Stimulated activated naive CD4-positive, alpha-beta T cell (primary cell): ENCODE measurements at places on chromosomes 6 and 20.
A peak's percentile ranks its signal among the peaks of the same experiment; 100 is the strongest.

DNA sequence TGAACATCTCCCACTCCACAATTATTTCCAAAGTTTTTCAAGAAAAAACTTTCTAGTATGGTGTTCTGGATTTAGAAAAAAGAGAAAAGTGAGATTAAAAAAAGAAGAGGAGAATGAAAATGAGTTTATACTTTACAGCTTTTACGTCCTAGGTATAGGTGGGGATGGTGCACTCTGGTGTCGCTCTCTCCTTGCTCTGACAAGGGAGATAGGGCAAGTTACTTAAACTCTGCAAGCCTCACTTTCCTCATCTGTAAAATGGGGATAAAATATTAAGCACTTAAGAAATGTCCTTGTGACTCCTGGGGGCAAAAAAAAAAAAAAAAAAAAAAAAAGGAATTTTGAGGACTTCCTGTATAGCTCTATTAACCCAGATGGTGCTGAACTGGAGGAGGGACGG lies 4.5 kb upstream of the MAS1 start:
- DNase-seq: no peak

DNA sequence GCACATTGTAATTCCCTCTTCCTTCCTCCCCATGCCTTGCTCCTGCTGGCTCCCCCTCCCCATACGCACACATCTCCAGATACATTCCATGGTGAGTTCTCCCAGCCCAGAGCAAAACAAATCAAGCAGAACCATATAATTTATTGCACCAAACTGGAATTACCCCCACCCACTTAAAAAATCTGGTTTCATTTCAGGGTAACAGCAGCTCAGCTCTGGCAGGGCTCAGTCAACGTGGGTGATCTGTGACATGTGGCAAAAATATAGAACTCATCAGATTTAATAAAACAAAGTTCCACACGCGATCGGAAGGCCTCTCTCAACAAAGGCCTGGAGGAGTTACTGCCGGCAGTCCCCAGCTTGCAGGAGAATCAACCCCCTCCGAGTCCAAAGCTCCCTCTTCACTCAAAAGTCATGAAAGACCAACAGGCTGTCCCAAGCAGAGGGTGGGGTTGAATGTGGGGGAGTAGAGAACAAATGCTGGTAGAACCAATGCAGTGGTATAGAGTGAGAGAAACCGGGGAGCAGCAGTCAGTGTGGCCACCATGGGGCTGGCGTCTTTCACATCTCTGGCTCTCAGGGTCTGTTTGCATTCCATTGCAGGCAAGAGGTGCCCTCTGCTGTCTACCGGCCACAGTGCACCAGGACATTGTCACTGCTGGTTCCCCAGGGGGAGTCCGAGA lies 323.3 kb upstream of the NT5E start:
- DNase-seq: no peak

- no peak for DNase-seq
Observed at GRCh38 chr20:54774426-54774825, 299.0 kb downstream of the DOK5 start.

- no peak for DNase-seq
Observed at GRCh38 chr20:57837208-57838035, 127.6 kb upstream of the PMEPA1 start.

DNA sequence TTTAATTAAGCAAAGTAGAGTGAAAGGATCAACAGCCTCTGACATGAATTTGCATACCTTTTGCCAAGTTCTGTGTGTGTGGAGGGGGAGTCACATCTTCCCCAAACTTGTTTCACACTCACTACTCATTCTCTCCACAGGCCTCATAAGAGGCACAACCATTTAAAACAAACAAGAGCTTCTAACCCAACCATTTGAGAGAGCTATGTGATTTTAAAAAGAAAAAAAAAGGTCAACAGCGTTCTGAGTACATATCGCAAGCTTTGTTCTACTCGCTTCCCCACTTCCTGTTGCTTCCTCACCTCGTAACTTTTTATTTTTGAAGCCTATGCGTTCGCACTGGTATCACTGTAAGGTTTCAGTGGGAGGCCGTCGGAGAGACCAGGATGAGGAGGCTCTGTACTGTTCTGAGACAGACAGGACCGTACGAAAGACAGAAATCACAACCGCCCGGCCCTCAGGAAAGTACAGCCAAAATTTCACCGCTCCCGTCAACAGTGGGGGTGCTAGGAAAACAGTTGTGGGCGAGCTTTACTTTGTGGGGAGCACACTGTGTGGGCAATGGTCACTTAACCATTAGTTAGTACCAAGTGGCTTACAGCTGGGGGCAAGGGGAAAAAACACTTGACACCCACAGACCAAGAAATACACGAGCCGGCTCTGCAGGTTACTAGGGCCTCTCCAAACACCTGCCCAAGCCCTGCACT lies 61.3 kb downstream of the TRERF1 start:
- peak; percentile 22 for DNase-seq

GRCh38 chr6:6683969-6684833 lies 95.7 kb downstream of the LY86 start:
- no peak for DNase-seq

- DNase-seq: peak; percentile 67
Observed at GRCh38 chr6:125746731-125747588, 2.5 kb upstream of the HEY2 start.

DNA sequence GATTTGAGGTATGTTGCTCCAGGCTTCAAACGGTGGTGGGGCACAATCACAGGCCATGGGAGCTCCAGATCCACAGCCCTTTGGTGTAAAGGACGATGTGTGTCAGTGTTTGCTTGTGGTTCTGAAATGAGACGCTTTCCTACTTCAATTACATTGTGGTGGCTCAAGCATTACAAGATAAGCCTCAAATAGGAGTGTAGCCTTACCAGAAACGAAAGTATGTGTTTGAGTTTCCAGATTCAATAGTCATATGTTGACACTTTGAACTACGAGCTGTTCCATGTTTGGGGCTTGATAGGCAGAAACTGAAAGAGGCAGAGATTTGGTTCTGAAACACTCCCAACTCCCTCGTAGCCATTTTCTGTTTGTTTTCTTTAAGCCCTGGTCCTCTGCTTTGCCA lies 187.1 kb downstream of the MYLK4 start:
- DNase-seq: no peak

- DNase-seq: no peak
Observed at GRCh38 chr6:2175825-2176224, 69.6 kb downstream of the GMDS start.

GRCh38 chr6:10271982-10272381 lies 142.9 kb downstream of the TFAP2A start:
- no peak for DNase-seq

GRCh38 chr6:21109391-21110178 lies 484.0 kb upstream of the SOX4 start:
- DNase-seq: no peak

GRCh38 chr6:25192590-25193459 lies 86.3 kb upstream of the CARMIL1 start:
- DNase-seq: no peak

GRCh38 chr20:19407736-19408135 lies 195.3 kb downstream of the SLC24A3 start:
- DNase-seq: no peak

DNA sequence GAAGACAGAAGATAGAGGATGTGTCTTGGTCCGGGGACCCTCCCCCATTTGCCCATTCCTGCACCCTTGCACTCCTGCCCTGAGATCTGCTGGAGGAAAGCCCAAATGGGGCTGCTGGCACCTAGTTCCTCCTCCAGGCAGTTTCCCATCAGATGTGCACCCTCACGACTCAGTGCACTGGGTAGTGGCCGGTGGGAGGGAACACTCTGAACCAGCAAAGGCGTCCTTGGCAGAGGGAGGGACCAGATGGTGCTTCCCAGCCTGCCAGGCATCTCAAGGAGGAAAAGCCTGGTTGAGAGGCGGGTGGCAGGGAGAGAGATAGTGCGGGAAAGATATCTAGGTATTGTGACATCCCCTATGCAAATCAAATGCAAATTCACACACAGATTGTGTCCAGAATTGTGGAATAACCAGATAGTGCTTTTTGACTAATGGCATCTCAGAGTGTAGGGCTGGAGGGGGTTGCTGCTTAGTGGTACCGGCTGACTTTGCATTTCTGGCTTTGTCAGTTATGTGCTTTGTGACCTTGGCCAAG lies 19.5 kb downstream of the TMEM151B start:
- no peak for DNase-seq

DNA sequence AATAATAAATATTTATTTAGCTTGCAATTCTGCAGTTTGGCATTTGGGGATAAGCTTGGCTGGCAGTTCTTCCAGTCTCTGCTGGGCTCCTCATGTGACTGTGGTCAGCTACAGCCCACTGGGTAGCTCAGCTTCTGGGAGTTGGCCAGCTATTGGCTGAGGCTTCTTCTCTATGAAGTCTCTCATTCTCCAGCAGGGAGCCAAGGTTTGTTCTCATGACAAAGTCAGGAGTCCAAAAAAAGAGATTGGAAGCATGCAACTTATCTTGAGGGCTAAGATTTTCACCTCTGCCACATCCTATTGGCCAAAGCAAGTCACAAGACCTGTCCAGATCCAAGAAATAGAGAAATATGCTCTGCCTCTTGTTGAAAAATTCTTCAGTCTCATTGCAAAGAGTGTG lies 94.6 kb downstream of the SNAP25 start:
- DNase-seq: no peak

GRCh38 chr20:8803065-8803464 lies 265.8 kb upstream of the PLCB4 start:
- DNase-seq: no peak

DNA sequence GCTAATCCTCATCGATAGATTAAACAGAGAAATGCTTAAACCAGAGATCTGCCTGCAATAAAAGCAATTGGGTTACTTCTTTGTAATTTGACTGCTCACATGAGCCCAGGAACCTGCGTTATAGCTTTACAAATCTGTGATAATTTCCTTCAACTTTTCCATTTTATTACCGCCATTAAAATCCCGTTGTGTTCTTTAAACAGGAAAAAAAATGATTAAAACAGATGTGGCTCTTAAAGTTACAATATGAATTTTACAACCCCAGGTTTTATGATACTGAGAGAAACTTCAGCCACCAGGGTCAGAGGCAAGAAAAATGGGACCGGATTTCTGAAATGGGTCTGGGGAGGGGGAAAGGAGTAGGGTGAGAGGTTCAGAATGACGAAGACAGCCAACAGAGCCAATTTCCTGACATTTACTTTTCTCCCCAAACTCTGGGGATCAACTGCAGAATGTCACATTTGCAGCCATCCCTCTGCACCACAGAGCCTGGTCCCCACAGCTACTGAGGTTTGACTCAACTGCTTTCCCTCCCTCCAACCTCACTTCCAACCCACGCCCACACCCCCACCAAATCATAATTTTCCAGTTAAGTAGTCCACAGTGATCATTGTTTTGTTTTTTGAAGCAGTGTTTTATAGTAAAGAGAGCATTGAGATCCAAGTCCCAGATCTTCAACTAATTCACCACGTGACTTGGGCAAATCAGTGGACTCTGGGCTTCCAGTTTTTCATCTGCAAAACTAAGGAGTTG lies 77.6 kb upstream of the EYA2 start:
- DNase-seq: no peak

DNA sequence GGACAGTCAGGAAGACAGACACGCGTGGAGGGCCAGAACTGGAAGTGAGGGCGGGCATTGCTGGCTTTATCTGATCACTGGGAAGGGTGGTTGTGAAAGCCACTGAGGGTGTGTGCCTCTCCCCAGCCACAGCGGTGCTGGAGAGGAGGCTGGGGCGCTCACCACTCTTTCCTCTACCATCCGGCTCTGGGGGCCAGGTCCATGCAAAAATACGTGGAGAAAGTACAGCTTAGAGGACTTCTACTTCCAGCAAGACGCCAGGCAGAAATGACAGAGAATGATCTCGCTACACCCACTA lies 148.8 kb upstream of the RPS6KA2 start:
- DNase-seq: no peak

- no peak for DNase-seq
Observed at GRCh38 chr6:36350681-36351571, 14.2 kb upstream of the BNIP5 start.

DNA sequence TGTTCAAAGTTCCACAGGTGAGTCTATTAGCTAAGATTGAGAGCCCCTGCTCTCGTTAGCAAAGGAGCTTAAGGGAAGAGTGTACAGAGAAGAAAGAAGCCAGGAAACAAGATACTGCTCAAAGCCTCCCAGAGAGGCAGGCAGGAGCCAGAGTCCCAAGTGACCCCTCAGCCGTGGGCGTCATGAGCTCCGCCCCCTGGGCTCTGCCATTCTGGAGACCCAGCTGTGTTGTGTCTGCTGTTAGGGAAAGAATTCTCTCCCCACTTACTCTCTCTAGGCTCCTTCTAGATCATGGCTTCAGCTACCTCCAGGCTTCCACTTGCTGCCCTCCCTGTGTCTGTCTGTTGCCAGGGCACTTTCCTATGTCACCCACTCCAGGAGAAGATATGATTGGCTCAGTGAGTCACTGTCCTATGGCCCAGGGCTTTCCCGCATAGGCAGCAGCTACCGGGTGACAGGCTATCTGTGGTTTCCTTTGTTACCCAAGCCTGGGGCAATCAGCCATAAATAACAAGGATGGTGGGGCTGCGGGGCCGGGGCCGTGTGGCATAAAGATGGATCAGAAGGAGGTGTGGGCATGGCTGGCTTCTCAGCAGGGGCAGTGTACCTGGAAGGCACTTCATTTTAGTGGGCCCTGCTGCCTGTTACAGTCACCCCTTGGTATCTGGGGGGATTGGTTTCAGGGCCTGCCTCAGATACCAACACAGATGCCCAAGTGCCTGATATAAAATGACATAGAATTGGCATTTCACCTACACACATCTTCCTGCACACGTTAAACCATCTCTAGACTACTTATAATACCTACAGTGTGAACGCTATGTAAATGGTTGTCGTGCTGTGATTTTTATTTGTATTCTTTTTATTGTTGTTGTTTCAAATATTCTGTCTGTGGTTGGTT lies 118.9 kb downstream of the ARMC2 start:
- DNase-seq: no peak

GRCh38 chr6:127966616-127967015 lies 65.8 kb upstream of the THEMIS start:
- DNase-seq: no peak

DNA sequence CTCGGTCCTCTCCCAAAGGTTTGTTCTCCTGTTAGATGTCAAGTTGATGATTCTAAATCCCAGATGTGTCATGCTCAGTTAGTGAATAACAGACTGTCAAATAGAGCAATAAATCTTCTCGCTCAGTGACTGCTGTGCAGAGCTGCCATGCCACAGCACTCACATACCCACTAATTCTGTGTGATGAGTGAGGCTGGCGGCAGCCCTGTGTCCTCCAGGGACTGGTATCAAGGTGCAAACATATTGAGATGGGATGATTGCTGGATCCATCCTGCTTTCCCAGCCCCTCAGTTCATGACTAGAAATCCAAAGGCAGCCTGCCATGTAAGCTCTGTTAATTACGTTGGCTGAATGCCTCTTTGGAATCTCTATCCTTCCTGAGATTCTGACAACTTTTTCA lies 103.9 kb downstream of the OLIG3 start:
- DNase-seq: no peak

DNA sequence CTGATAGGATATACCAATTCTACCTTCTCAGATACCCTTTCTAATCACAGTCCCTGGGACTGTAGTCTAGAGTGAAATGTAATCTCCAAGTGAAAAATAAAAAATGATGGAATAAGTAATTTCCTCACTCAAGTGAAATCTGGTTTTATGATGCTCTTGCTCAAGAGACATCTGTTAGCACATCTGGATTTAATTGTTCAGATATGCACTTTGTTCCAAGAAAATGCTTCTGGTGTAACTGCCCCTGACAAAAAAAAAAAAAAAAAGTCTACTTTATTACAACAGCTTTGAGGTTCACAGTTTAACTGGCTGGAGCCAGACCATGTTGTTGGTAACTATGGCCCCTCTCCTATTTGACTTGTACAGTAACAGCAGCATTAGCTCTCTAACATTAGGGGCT lies 251.8 kb downstream of the BTBD9 start:
- DNase-seq: no peak
